ENCODE measurements at places on chromosomes 7 and 10.

- DNase-seq, result no peak
Observed at GRCh38 chr7:154338701-154339506, 286.7 kb downstream of the DPP6 start.

GRCh38 chr10:118882741-118883140, 128.0 kb upstream of the CACUL1 start:
- DNase-seq, result no peak

DNA sequence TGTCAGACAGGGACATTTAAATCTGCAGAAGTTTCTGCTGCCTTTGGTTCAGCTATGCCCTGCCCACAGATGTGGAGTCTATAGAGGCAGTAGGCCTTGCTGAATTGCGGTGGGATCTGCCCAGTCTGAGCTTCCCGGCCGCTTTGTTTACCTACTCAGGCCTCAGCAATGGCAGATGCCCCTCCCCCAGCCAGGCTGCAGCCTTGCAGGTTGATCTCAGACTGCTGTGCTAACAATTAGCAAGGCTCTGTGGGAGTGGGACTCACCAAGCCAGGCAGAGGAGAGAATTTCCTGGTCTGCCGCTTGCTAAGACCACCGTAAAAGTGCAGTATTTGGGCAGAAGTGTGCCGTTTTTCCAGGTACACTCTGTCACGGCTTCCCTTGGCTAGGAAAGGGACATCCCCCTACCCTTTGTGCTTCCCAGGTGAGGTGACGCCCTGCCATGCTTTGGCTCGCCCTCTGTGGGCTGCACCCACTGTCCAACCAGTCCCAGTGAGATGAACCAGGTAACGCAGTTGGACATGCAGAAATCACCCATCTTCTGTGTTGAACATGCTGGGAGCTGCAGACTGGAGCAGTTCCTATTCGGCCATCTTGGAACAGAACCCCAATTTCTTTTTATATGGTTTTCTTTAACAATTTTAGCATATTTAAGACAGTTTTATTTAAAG, 28.4 kb upstream of the VWDE start:
- DNase-seq, result peak; percentile 78

GRCh38 chr7:146991596-146991995, 875.0 kb downstream of the CNTNAP2 start:
- DNase-seq, result no peak

DNA sequence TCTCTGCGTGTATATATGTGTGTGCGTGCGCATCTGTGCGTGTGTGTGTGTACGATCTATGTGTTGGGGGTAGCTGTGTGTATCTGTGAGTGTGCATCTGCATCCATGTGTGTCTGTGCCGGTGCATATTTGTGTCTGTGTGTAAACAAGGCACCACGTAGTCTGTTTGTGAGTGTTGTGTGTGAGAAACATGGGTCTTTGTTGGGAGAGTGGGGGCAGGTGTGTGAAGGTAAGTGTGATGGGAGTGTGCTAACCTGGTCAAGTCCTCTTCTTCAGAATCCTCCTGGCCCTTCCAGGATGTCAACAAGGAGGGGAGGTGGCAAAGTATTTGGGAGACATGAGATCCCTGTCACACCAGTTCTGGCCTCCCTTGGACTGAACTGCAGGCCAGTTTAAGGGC, 87.2 kb downstream of the HIF1AN start:
- no peak for DNase-seq

- peak; percentile 27 for DNase-seq
Observed at GRCh38 chr10:100508691-100509150, 10.9 kb downstream of the SEC31B start.

DNA sequence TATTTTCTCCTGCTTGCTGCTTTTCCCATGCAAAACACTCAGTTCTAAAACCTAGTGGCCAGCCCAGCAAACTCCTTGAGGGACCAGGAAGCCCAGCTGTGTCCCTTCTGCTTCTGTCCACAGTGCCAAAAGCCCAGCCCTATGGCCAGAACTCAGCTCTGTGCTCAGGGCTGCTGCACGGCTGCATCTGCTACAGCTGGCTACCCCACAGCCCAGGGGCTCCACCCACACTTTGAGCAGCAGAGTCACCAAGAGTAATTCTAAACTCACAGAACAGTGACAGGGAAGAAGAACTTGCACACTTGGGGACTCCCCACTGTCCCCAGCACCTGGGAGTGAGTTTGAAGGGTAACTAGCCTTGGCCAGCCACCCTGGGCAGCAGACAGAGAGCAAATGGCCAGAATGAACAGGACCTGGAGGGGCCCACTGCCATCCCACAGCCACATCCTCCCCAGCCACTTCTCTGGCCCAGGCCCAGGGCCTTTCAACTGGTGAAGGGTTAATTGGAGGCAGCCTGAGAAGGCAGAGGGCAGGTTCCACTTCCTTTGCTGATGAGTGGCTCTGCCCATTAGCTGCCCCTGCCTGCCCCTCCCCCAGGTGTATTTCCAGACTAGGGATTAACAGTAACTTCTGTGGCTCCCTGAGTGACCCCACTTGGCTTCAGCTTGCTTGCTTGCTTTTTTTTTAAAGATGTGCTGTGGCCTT, 28.1 kb upstream of the TRIM8 start:
- no peak for DNase-seq

DNA sequence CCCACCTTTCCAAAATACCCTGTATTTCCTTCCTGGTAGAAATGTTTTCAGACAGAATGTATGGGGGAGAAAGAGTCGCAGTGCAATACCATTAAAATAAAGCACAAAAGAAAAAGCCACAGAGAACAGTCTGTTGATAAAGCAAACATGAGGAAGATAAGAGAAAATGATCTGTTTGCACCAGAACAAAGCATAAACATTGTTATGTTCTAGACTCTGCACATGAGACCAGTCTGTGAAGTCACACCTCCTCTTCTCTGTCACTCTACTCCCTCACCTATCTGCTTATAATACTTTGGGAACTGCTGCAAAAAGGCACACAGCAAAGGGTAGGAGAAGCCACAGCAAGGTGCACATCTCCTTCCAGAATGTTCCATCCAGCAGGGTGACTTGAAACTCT, 67.2 kb upstream of the LRGUK start:
- DNase-seq, result no peak

DNA sequence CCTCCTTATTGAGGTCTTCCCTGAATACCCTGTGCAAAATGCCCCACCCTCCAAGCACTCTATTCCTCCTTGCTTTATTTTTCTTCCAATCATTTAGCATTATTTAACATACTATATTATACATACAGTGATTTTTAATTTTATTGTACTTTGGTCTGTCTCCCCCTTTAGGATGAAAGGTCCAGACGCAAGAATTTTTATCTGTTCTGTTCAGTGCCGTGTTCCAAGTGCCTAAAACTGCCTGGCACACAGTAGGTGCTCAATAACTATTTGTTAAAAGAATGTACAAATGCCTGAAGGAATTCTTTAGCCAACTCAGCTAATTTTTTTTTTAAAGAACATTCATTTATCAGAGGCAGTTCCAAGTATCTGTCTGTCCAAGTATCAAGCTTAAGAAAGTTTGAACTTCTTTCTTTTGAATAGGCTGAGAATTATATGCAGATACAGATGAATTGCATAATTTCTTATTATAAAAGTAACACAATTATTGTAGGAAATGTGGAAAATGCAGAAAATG, 34.1 kb upstream of the SLC25A13 start:
- no peak for DNase-seq

Measured in Calu3 (cell line).